ENCODE measurements at places on chromosomes 4 and X.

GRCh38 chr4:122412547-122412946 is 33.7 kb downstream of the ADAD1 start:
- peak; percentile 28 for DNase-seq

GRCh38 chr4:53088152-53088551 is 226.0 kb downstream of the RASL11B start:
- no peak for DNase-seq

GRCh38 chrX:50770702-50771101 is 43.3 kb downstream of the SHROOM4 start:
- DNase-seq: no peak

GRCh38 chr4:164648849-164649212 is 105.1 kb upstream of the SMIM31 start:
- DNase-seq: no peak

GRCh38 chr4:85147481-85148076 is 181.1 kb upstream of the WDFY3 start:
- DNase-seq: peak; percentile 67

- DNase-seq: peak; percentile 4
Observed at GRCh38 chr4:147407261-147408045, 73.4 kb upstream of the EDNRA start.

- DNase-seq: no peak
Observed at GRCh38 chr4:168803732-168804131, 206.3 kb downstream of the CBR4 start.
